ENCODE measurements at places on chromosomes 3 and 15.

GRCh38 chr3:60366486-60366885 lies 884.8 kb downstream of the FHIT start:
- DNase-seq: no peak

- DNase-seq: no peak
These were observed 13.9 kb downstream of the HDGFL3 start for GRCh38 chr15:83193721-83194120.

DNA sequence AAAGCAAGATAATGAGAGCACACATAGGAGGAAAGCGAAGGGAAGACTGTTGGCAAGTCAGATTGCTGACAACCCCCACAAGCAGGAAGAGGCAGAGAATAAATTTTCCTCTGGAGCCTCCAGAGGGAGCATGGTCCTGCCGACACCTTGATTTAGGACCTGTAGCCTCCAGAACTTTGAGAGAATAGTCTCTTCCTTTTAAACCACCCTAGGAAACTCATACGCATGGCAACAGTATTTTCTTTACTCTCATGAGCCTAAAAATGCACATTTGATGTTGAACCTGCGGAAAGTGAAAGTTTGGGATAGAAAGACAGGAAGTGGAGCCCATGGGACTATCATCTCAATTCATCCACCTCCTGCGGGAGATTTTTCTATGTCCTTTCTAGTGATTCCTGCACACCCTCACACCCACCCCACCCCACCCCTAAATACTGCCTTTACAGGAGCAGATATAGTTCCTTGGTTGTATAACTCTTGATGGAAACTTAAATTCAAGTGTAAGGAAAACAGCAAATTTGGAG lies 116.7 kb upstream of the LPP start:
- no peak for DNase-seq

- DNase-seq: no peak
These were observed 18.1 kb downstream of the ARL8B start for GRCh38 chr3:5140230-5140621.

GRCh38 chr15:73433873-73434272 lies 9.1 kb upstream of the REC114 start:
- DNase-seq: no peak

- no peak for DNase-seq
These were observed 24.3 kb downstream of the PLEKHO2 start for GRCh38 chr15:64865998-64866520.

GRCh38 chr15:51735228-51736010 lies 2.0 kb downstream of the LYSMD2 start:
- no peak for DNase-seq

DNA sequence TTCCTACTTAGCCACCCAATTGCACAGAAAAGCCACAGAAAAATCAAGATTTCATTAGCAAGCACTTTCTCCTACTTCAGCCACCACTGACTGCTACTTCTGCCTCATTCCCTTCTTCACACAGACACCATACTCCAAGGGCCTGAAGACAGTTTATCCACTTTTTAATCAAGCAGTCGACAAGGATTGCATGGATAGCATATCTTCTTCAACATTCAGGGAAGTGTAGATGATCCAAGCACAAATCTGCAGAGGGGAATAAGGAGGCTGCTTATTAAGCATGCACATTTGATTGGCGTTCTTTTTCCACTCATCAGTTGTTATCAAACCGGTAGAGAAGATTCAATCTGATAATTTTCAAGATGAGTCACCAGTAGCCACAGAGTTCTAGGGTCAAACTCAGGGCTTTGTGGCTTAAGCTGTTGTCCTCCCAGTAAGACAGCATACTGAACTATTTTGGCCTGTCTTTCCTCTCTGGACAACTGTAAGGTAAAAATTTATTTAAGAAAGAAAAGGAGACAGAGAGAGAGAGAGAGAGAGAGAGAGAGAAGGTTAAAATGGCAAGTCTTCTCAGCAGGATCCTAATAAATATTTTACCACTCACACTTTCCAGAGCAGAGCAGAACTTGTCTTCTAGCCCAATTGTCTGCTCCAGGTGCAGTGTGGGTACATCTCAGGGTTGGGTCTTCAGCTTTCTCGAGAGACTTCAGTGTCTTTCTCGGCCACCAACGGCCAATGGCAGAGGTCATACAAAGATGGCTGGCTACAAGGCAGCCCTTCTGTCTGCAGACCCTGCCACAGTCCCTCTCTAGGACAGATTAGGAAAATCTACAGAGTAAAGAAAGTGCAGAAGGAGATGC lies 80.6 kb upstream of the BHLHE40 start:
- DNase-seq: no peak

- no peak for DNase-seq
These were observed 129.1 kb upstream of the MBNL1 start for GRCh38 chr3:152139651-152140050.

GRCh38 chr15:98513428-98513986 lies 134.8 kb upstream of the IGF1R start:
- DNase-seq: no peak

DNA sequence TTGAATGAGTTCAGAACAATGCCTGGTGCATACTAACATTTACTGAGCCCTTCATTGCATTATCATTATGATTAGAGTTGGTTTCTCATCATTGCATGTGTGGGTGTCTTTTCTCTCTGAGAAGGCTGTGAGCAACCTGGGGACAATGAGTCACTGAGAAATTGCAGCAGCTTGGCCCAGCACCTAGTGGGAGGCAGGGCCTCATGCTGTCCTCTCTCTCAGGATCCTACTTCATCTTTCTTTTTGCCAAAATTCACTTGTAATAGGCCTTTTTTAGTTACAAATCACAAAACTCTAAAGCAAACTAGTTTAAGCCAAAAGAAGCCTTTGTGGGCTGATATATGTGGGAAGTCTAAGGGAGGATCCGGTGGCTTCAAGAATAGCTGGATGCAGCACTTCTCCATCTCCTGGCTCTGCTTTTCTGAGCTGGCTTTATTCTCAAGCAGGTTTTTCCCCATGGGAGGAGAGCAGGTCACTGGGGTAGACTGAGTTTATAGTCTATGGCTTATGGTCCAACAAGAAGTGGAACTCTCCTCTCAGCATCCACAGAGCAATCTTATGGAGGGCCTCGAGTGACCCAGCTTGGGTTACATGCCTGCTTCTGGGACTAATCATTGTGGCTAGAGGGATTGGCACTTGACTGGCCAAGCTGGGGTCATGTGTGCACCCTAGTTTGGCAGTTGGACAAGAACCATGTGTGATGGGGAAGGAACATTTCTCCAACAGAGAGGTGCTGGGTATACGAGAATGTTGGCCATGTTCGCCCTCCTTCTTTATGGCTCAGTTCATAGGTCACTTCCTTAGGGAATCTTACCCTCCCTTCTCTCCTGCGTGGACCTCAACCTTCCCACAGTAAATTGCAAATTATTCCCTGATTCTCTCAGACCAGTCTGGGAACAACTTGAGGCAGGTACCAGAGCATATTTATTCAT lies 8.7 kb upstream of the CAMK1 start:
- no peak for DNase-seq

- no peak for DNase-seq
These were observed 831 bp upstream of the ROBO2 start for GRCh38 chr3:77038930-77039605.

GRCh38 chr15:47206358-47206978 lies 510.8 kb upstream of the SEMA6D start:
- no peak for DNase-seq

DNA sequence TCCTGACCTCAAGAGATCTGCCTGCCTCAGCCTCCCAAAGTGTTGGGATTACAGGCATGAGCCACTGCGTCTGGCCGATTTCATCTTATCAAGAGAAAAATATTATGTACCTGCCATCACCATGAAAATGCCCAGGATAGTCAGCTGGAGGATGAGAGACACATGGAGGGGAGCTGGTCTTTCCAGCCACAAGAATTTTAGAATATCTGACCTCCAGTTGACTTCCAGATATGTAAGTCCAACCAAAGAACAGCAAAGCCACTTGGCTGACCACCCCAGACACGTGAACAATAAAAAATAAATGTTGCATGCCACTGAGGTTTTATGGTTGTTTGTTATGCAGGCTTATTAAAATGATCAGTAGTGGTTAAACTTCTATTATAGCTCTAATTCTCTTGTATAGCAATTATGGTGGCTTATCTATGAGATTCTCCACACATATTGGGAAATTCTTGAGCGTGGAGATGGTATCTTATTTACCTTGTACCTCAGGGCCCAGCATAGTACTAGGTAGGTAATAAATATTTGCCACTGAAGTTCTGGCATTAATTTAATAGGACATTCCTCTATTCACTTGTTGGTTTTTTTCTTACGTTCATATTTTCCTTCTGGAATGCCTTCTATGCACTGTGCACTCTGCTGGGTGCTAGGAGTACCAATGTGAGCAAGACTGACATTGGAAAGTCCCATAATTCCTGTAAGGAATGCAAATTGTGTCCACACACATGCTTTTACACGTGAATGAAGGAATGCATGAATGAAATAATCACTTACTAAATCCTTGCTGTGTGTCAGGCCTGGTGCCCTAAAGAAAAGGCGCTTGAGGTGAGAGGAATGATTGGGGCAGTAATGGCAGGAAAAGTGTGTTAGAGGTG lies 77.6 kb downstream of the EDEM1 start:
- DNase-seq: no peak

DNA sequence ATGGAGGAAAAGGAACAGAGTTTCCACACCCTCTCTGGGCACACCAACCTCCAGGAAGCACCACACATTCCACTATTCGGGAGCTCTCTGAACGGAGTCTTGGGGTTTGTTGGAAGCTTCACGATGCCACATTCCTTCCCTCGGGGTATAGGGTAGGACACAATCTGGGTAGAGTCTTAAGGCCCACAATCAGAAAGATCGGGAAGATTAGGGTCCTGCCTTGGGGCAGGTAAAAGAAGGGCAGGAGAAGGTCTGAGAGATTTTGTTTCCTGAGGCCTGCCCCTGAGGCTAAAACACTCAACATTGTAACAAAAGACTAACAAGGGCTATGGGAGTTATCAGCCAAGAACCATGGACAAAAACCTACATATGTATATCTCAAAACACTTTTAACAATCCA lies 89.2 kb upstream of the RAP2B start:
- no peak for DNase-seq

- no peak for DNase-seq
These were observed 36.8 kb downstream of the BDH1 start for GRCh38 chr3:197518881-197519421.

Measured in stimulated activated CD8-positive, alpha-beta memory T cell treated with anti-CD3 and anti-CD28 coated beads, Interleukin-7, amount 100 ng/mL, for 1 hour (primary cell).